ENCODE measurements at places on chromosomes 2 and 18. TPM values are rescaled to one million over a fixed set of nuclear protein-coding genes. Genes with fewer than 3 reads are reported as not detected.
A peak's percentile ranks its signal among the peaks of the same experiment; 100 is the strongest.

XRCC5 gene
- total RNA-seq, result 278 TPM

DNA sequence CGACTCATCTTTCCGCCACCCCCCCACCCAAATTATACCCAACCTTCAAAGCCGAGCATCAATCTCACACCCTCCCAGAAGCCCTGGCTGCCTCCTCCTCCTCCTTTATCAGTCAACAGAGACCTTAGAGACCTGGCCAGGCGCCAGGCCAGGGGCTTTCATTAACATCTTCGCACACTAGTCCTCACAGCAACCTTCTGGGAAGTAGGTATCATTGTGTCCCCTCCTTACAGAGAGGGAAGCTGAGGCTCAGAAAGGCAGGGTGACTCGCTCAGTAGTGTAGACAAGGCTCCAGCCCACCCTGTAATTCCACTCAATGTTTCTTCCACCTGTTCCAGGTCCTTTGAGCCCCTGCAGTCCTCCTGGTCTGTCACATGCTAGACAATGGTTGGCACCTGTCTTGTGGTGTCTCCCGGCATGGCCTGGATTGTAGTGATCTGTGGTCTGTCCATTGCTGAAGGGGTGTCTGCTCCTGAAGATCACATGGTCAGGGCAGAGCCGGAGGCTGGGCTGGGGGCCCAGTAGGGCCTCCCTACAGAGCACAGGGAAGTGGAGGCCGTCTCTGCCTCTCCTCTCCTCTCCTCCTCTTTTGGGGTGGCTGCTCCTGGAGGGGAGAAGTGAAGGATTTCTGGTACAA lies 36.0 kb downstream of the KLHL29 start:
- DNase-seq, result no peak

DNA sequence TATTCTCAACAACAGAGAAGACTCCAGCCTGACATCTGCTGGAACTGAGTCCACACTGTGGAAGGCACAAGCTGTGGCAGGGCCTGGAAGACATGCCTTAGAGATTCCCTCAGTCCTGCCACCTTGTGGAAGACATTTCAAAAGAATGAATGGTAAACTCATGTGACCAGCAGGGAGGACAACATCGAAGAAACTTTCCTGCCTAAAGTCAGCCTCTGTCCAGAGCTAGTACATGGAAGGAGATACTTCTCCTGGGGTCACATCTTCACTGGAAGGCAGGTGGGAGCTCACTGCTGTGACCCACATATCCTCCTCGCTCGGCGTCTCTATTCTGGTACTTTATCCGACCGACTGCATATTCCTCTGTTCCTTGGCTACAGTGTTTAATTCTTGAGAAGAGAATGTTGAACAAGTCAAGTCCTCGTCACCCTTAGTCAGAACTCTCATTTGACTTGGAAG lies 59.5 kb downstream of the PUM2 start:
- peak; percentile 80 for DNase-seq

- no peak for DNase-seq
Observed at GRCh38 chr2:9232886-9233285, 26.3 kb downstream of the ASAP2 start.

DNA sequence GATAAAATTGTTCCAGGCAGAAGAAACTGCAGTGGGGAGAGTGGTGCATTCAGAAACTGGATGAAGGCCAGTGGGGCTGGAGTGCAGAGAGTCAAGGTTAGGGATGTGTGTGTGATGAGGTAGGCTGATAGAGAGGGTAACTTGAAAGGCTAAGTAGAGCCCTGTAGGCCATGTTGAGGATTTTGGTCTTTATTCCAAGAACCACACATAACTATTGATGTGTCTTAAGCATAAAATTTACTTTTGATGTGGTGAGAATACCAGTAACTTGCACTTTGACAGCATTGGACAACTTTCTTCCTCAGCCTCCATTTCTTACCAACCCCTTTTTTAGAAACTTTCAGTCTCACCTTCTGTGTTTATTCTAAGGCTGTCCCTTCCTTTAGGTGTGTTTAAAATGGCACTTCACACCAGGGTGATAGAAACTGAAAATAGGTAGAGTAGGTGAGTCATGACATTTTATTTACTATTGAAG lies 22.6 kb downstream of the MTX2 start:
- DNase-seq, result no peak

DNA sequence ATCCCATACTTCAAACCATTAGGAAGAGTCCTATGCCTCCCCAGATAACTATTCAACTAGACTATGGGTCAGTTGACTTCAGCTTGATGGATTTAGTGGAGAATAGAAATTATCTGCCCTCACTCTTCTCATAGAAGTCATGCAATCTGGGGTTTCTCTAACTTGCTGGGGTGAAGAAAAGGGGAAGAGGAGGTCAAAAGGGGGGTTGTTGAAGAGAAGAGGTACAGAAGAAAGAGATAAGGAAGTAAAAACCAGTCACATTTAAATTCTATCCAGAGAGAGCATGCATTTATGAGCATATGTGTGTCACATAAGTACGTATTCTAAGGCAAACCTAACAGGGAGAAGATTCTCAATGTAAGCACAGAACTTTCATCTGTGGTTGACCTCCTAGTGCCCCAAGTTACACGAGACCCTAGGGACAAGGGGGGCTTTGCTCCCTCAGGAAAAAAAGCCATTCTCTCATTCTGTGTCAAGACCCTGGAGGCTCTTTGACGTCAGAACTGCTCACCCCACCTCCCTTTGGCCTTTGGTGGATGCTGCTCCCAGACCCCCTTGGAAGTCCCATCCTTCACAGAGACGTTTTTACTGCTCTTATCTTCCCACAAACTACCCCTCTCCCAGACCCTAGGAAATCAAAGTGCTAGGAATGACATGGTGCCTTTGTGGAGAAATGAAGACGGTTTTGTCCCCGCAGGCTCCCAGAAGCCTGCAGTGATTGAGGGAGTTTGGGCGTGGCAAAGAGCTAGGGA lies 236.8 kb upstream of the TNP1 start:
- no peak for DNase-seq

- DNase-seq, result no peak
Observed at GRCh38 chr2:102226171-102226570, 39.3 kb downstream of the IL1RL2 start.

DNA sequence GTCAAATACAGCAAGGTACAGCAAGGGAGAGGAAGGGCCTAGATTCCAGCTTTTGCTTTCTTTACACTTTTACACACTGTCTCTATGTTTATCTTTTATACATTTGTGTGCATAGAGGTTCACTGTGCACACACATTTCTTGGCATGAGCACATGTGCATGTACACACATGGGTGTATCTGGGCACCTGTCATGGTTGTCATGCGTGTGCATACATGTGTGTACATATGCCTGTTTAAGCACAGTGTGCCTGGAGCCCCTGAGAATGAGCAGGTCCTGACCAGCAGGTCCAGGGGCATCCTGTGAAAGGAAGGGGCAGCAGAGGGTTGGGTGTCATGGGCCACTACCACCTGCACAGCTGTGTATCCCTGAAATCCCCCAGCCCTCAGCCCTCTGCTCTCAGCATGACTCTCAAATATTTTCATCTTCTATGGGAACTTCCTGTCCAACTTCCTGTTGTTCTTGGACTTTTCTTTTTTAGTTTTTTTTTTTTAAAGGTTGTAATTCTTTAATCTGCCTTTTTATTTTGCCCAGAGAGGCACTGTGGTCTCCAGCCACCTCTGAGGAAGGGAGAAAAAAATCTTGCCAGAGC lies 97.0 kb upstream of the EPAS1 start:
- DNase-seq, result no peak

DNA sequence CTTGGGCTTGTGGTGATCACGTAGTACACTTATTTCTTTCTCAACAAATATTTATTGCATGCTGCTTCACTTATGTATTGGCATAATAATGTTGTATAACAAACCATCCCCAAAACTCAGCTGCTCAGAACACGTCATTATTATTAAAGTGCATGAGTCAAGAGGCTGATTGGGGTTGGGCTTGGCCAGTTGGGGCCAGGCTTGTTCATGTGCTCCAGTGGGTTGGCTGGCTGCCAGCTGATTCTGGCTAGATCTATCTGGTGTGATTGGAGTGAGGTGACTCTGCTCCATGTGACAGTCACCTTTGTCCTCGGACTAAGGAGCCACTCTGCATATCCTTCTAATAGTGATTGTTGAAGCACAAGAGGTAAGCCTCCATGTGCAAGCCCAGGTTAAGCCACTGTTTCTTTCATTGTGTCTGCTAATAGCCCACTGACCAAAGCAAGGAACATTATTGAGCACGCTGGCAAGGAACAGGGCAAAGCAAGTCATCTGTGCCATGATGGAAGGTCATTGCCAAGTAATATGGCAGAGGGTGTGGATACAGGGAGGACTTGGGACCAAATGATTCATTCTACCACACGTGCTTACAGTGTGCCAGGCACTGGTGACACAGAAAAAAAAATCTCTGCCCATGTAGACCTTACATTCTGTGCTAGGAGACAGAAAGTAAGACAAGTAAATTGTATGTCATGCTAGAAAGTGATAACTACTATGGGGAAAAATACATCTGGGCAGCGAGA lies 63.3 kb upstream of the TMEM182 start:
- DNase-seq, result no peak

DNA sequence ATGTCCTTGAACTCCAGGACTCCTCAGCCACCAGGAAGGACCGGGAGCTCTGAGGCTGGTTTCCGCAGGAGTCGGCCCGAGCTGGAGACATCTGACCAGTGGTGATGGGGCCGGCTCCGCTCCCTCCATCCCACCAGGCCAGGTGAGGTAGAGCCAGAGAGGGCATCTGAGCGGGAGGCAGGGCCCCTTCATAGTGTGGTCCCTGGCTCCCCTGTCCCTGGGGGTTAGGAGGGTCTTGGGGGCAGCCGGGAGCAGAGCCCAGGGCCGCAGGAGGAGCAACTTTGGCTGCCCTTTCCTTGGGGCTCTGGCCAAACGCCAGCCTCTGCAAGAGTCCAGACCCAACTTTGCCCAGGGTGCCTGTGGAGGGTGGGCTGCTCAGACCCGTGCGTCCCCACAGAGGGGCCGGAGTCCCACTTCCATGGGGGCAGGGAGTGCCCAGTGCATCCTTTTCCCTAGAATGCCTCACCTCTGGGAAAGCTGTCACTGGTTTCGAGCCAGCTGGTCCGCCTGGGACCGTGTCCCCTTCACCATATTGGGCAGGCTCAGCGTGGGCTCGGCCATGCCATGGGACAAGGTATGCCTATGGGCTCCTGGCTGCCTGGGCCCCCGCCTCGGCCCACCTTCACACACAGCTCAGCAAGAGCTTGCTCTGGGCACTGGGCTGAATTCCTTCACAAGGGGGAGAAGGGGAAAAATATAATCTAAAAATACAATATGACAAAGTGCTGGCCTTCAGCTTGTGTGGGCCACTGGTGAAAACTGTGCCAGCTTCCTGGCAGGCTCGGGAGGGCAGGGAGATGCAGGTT lies 148.6 kb downstream of the TWIST2 start:
- no peak for DNase-seq
